Left cardiac atrium (tissue), 4 donors: ENCODE measurements at places on chromosomes 1 and 21. TPM values are rescaled to one million over a fixed set of nuclear protein-coding genes. Genes with fewer than 3 reads are reported as not detected.

VHLL gene
- total RNA-seq, result not detected

EXO1 gene
- total RNA-seq, result 0.24 TPM

CD53 gene
- 37.8 TPM for total RNA-seq

TMPRSS3 gene
- total RNA-seq, result 0.27 TPM

DNA sequence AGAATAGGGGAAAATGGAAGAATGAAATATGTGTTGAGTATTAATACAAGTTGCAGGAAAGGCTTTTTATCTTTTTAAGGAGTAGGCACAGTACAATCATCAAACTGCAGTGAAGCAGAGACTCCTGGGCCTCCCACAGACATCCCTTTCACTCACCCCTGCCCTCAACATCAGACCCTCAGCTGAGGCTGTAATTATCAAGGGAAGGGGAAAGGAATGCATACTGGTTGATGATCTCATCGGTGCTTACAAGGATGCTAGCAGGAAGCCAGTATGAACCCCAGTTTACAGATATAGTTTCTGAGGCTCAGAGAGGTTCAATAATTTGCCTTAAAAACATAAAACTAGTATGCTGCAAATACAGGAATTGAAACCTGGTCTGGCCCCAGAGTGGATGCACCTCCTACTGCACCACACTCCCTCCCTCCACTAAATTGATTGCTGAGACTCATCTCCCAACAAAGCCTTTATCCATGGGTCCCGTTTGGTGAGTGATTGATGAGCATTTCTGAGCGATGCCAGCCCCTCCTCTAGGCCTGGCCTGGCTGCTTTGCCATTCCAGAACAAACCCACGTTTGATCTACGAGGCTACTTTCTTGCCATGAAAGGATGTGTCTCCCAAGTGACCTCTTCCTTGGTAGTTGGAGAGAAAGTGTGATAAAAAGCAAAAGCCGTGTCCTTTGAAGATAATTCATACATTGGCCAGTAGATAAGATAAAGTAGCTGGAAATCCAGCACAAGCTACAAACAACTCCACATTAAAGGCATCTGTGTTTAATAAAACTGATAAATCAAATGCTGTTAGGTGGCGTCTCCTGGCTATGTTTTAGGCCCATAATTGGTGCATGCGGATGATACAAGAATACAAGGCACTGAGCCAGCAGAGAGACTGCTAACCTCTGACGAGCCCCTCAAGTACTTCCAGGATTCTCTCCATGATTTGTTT, 233.9 kb upstream of the CAMK1G start:
- no peak for DNase-seq

- no peak for DNase-seq
Observed at GRCh38 chr1:41918450-41919043, at the start of gene HIVEP3. TSS of gene HIVEP3 (minus strand) at chr1:41918922.
